Activated T-cell treated with anti-CD3 and anti-CD28 coated beads for 24 hours (primary cell): ENCODE measurements at places on chromosomes 4 and X.

- no peak for DNase-seq
These were observed 19.1 kb upstream of the PHF8 start for GRCh38 chrX:54063361-54063760.

GRCh38 chr4:149187726-149188125 lies 627.9 kb downstream of the IQCM start:
- no peak for DNase-seq

DNA sequence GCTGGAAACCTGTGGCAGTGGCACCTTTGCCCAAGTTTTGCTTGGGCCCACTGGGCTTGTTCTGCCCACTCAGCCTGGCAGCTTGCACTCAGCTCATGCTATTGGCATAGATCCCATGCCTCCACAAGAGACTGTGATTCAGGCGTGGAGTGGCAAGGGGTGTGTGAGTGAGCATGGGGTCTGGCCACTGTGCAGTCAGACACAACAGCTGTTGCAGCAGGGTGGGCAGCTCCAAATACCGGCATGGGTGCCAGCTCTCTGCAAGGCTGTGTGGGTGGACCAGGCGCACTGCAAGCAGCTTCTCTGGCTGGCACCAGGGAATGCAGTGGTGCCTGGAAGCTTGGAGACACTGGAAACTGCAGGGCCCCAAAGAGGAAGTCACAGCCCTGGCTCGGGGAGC lies 27.4 kb upstream of the DIPK2B start:
- DNase-seq: no peak

DNA sequence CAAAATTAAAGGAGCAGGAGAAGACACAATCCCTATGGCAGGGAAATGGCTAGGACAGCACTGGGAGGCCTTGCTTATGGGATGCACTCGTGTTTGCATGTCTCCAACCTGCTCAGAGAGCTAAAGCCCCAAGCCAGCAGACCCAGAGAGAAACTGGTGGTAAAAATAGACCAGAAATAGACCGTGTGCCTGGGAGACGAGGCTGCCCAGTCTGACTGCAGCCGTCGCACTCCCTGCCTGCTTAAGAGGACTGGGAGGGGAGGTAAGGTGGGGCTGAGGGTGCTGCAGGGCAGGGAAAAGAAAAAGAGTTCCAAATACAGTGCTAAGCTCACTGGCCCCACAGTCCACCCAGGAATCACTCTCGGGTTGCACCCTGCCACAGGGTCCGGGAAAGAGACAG lies 633.5 kb downstream of the BCOR start:
- DNase-seq: no peak

DNA sequence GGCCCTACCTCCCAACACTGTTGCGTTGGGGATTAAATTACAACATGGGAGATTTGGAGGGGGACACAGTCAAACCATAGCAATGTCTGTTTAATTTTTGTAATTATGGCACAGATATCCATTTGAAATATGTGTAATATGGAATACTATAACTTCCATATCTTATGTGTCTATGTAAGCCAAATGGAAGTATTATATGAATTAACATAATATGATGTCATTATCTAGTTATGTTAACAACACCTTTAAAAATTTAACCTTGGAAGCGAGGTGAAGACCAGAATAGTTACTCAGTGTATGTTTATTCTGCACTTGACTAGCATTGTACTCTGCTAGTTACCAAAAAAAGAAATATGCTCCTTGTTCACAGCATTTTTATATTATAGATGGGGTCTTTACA lies 4.3 kb downstream of the SMARCA5 start:
- no peak for DNase-seq

DNA sequence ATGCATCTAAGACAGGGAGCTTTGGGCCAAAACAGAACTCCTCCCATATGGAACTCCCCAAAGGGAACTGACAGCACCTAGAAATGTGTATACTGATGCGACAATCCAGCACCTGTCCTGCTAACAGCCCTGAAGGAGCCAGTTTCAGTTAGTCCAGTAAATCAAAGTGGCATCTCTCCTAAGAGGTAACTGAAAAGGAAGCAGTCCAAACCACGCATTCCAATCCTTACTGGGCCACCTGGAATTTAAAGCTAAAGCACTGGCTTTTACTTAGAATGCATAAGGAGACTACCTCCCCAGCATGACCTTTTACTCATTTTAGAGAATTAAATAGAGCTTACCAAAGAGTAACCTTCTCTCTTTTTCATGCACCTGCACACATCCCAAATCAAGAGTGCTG lies 586.8 kb upstream of the PITX2 start:
- no peak for DNase-seq

GRCh38 chr4:55503169-55503568 lies 43.5 kb downstream of the CLOCK start:
- no peak for DNase-seq

- DNase-seq: no peak
These were observed 85.0 kb downstream of the ADRA2C start for GRCh38 chr4:3851211-3851610.

DNA sequence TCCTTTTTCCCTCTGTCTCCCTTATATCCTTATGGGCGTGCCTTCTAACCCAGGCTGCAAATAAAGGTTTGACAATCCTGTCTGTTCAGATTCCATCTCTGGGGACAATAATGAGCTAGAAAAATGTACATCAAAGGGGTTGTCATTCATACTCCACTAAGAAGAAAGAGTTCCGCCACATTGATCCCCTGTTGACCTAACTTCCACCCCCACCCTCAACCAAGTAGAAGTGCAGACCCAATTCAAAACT lies 541 bp upstream of the GABRA3 start:
- DNase-seq: no peak

- no peak for DNase-seq
These were observed 383.2 kb downstream of the EPHA5 start for GRCh38 chr4:65287071-65287470.

GRCh38 chr4:84800256-84800655 lies 166.2 kb downstream of the WDFY3 start:
- DNase-seq: no peak

GRCh38 chrX:13043138-13043537 lies 1.3 kb downstream of the FAM9C start:
- no peak for DNase-seq

- no peak for DNase-seq
These were observed 252.4 kb upstream of the ANKRD50 start for GRCh38 chr4:124964852-124965496.

GRCh38 chrX:17030580-17031270 lies 84.3 kb downstream of the REPS2 start:
- DNase-seq: no peak

- DNase-seq: no peak
These were observed 29.6 kb downstream of the PDK3 start for GRCh38 chrX:24494647-24495075.

- no peak for DNase-seq
These were observed 239.9 kb upstream of the TEX13A start for GRCh38 chrX:105460376-105460775.

DNA sequence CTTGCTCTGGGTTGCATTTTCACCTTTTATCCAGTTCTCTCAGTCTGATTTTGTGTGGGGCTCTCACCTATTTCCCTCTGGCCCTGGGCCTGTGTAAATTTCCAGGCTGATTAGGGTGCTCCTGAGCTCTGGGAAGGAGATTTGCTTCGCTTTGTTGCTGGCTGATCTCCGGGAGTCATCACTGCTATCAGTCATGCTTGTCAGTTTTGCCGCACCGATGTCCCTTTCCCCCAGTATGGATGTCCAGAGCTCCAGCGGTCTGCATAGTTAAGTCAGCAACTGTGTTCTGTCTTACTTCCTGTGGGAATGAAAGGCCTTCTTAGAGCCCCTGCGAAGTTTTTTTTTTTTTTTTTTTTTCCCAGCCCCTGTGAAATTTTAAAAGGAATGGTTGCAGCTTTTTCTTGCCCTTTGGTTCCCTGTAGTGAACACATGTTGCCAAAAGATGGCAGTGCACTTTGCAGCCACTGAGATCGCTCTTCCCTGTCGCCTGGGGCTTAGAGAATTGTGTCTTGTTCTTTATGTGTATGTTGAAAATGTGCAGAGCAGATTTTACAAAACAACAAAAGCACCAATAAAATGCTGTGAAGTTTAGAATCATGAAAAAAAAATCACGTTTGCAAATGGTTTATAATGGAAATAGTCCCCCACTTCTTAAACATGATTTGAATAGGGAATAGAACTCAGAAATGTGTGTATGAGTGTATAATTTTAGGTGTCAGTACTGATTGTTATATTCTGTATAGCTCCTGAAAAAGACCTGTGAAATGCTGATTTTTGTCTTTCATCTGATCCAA lies 109.1 kb upstream of the SLC4A4 start:
- DNase-seq: no peak

GRCh38 chrX:12440246-12440645 lies 302.0 kb downstream of the FRMPD4 start:
- no peak for DNase-seq

GRCh38 chrX:48745222-48745621 lies 16.3 kb upstream of the GLOD5 start:
- DNase-seq: no peak

- DNase-seq: no peak
These were observed 22.5 kb downstream of the ERVMER34-1 start for GRCh38 chr4:52728691-52729240.

DNA sequence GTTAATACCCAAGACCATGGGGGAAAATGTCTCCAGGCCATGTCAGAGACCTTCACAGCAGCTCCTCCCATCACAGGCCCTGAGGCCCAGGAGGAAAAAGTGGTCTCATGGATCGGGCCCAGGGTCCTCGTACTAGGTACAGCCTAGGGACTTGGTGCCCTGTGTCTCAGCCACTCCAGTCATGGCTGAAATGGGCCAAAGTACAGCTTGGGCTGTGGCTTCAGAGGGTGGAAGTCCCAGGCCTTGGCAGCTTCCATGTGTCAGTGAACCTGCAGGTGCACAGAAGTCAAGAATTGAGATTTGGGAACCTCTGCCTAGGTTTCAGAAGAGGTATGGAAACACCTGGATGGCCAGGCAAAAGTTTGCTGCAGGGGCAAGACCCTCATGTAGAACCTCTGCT lies 27.6 kb upstream of the C4orf54 start:
- DNase-seq: no peak

DNA sequence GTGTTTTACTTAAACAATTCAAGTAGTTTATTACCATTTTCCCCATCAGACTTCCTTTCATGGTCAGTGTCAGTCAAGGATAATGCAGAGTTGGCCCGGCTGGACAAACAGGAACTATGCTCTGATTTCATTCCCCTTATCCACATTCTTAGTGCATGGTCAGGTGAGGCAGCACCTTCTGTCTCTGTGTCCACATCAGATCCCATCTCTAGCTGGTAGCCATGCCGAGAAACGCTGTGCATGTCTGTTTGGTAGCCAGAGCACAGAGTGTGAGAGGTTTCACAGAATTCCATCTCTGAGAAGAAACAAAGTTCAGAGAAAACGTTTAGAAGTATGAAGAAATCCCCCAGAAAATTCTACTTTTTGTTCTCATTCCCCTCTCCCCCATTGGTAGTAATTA lies 423.7 kb upstream of the TEX13C start:
- no peak for DNase-seq

DNA sequence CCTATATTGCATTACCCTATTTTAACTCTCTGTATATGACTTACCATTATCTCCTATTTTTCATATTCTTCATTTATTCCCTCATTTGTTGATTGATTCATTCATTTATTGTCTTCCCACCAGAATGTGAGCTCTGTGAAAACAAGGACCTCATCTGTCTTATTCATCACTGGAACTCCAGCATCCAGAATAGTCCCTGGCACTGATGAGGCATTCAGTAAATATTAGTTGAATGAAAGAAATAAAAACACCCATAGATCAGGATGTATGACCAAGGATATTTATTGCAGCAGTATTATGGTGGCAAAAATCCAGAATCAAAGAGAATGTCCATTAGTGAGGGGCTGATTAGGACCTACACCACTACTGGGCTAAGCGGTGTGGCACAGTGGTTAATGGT lies 164.9 kb downstream of the SPRY1 start:
- DNase-seq: no peak

- peak; percentile 14 for DNase-seq
These were observed 376 bp downstream of the ABCG2 start for GRCh38 chr4:88158038-88158488.

GRCh38 chr4:180557348-180557747 lies 1685.9 kb upstream of the TENM3 start:
- DNase-seq: no peak

DNA sequence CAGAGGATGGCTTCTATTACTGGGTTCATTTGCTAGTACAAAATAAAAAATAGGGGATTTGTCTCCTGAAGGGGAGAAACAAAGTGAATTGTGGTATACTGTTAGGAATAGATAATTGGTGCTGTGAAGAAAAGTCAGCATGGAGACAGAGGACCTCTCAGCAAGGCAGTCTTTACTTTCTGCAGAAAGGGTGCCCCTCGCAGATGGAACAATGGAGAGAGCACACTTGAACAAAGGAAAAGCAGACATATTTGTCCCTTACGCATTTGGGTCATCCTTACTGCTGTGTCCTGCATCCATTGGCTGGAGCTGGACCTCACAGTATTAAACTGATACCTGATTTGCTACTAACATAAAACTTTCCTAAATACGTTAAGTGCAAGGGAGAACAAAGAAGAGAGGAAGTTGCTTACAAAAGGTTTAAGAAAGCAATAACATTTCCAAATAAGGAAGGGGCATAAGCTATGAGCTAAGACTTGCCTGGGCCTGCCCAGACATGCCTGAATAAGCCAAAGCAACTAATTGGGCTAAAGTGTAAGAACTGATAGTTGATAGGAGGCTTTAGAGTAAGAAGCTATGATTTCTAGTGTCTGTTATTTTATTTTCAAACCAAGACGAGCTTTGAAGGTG lies 83.8 kb downstream of the CCKAR start:
- DNase-seq: no peak

DNA sequence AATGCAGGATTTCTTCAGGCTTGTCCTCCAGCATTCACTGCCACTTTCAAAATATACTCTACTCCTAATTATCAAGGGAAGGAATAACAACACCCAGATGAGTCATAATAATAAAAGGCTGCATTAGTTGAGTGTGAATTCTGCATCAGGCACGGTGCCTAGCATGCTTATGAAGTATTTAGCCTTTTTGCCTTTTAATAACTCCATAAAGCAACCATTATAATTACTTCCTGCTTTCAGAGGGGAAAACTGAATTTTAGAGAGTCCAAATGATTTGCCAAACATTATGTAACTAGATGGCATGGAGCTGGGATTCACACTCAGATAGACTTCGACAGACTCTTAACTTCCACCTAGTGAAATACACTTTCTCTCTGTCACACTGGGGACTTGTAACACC lies 2365.5 kb downstream of the PCDH7 start:
- no peak for DNase-seq

DNA sequence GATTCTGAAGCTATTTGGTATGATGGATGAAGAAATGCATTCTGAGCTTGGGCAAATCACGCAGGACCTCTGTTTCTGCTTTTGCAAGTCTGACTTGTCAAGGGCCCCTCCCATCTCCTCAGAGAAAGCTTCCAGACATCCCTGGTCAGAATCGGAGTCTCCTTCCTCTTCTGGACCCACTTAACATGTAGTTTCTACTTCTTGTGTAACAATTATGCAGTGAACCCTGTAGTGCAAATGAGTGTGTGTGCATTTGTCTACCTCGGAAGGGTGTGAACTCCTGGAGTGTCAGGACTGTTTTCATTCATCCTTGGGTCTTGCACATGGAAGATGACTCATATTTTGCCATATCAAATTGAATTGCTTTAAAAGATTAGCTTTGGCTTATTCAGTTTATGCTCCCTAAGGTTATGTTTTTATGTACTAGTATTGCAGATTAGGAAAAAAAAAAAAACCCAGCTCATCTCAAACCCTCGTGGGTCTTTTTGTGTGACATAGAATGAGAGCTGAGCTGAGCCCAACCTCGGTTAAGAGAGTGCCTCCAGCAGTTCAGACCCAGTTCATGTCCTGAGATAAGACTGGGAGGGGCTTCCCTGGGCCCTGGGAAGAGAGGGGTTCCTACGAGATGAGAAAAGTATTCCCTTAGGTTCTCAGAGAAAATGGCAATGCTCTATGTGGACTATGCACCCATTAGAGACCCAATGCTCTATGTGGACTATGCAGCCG lies 61.1 kb upstream of the RPL34 start:
- DNase-seq: no peak
